ENCODE measurements at places on chromosomes 7 and 10.

GRCh38 chr10:11328264-11329061 is 283.0 kb downstream of the USP6NL start:
- DNase-seq: no peak

DNA sequence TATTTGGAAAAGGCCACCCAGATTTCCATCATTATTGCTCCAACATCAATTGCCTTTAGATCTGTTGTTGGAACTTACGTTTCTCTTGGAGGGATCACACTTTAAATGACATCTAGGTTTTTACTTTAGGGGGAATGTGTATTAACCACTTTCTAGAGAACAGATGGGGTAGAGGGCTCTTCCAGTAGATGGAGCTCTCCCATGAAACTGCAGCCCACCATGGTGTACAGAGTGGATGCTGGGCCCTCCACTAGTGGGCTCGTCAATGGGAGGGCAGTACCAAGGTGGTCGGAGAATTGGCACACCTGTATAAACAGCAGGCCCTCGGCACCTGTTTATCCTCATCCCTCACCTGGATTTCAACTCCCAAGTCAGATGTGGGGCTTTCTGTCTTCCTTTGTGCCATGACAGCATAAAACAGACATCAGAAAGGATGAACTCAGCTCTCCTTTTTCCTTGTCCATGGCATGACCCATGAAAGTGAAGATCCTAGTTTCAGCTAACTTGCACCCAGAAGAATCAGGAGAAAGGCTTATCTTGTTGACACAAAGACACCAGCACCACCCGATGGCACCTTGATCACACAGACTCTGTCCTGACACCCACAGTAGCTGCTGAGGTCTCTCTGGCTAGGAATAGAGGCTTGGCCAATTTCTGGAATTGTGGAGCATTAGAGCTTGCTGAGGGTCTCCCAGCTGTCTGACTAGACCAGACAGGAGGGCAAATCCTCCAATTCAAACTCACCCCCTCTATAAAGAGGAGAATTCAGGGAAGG is 150.5 kb downstream of the CYP26A1 start:
- no peak for DNase-seq

DNA sequence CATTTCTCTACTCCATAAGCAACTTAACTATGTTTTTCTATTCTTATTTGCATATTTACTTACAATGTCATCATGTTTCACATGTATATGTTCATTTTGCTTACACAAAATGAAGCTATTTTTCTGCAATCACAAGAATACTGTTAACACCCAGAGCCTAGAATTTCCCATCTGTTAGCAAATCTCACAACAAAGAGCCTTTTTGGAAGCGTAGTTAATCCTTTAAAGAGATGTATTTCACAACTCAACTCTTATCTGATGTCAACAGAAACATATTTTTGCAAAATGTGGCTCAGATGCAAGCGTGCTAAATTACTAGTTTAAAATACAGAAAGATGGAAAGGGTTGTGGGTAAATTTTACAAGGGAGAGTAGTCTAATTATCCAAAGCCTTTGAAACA is 110.6 kb upstream of the COL1A2 start:
- DNase-seq: no peak

DNA sequence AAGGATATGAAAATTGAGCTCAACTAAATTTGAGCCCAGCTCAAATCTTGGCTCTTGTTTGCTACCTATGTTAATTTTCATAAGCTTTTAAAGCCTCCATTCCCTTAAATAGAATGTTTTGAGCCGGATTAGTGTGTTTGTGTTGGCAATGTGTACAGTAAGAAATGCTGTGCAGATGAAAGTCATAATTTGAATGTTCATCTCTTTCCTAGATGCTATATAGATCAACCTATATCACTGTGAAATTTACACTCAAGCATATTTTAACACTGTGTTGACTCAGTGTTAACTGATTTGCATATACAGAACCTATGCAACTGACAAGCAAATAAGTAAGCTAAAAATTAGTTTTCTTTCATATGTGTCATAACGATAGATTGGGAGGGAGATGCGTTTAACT is 272.5 kb downstream of the TFEC start:
- no peak for DNase-seq

DNA sequence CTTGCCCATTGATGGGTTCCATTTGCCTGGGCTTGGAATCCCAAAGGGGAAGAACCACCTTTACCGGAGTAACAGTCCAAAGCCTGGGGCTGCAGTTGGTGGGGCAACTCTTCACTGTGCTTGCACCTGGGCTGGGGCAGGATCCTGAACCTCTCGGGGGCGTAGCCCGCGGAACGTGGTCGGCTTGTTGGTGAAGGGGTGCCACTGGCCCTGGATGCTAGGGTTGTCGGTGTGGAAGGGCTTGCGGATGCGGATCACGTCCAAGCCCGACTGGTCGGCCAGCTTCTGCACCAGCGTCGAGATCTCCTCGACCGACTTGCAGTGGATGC is 710 bp downstream of the MRPL43 start:
- no peak for DNase-seq

DNA sequence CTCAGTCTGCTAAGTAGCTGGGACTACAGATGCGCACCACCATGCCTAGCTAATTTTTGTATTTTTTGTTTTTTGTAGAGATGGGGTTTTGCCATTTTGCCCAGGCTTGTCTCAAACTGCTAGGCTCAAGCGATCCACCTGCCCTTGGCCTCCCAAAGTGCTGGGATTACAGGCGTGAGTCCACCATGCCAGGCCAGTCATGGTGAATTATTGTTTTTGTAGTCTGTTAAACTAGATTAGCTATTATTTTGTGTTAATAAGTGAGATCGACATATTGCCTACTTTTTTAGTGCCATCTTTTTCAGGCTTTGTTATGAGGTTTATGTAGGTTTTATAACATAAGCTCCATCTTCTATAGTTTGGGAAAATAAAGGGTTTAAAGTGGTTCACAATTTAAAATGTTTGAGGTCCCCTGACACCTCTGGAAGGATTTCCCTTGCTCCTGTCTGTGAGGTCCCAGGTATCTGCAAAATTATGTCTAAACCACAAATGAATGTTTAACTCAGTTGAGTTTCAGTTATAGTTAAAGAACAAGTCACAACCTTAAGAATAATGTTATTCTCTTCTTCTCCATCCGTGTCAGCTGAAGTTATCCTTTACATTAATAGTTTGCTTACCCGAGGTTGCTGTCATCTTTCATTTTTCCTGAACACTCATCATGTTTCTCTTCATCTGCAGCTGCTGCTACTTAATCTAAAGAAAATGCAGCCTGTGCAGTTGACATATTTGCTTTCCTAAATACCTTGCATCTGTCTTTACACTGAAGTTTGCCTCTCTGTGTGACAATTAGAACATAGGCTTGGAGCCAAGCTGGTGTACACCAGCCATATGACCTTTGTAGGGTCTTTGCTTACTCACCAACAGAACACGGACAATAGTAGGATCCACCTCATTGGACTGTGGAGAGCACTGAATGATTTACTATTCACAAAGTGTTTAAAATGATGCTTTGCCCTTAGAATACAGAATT is 8.9 kb upstream of the VSTM4 start:
- DNase-seq: no peak

- DNase-seq: no peak
Measured at GRCh38 chr7:129187681-129188371, 607 bp upstream of the SMO start.

DNA sequence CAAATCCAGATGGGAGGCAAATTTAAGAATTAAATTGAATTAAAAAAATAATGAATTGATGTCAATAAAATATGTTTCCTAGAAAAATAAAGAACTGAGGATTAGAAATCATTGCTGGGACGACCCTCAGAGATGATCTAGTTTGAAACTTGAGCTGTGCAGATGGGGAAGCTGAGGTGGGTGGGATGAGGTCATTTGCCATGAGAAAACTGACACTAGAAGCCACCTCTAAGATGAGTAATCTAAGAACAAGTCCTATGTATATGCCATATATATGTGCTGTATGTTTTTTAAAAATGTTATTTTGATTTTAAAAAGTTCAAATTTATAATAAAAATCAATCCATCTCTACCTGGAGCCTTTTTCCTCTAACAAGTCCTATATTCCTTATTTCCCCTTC is 135.7 kb downstream of the RSU1 start:
- no peak for DNase-seq

- DNase-seq: no peak
Measured at GRCh38 chr10:74289951-74290350, 138.9 kb downstream of the ADK start.

DNA sequence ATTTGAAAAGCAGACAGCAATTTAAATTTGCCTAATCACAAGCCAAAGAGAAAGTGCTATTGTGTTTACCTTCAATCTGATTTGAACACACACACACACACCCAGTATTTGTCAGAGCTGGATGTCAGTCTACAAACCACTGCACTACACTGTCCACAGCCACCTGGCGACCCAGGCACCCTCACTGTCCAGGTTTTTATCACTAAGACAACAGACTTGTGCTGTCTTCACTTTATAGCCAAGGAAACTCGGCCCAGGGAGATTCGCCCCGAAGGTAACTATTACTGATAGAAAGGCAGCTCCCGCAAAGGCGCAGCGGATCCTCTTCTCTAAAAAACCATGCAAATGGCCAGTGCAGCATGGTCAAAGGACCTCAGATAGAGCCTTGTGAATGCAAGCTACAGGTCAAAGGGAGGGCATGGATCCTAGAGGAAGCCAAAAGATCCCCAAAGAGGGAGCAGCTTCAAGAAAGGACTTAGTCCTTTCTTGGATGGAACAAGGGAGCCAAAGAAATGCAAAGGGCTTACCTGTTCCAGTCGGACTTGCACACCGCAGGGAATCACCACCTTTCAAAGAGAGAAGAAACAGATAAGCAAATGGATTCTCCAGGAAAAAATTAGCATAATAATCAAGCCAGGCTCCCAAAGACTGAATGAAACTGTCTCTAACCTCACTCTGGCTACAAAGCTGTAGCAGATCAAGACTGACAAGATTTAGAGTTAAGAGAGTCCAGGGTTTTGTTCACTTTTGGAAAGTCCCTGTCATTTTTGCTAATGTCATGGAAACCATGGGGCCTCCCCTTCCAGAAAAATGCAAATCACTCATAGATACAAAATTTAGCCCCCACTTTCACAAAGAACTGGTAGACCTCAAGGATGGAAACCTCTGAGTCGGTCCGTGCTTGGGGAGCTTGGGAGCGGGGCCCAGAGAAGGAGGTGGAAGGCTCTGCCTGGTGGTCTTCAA is 101.1 kb downstream of the TNS3 start:
- no peak for DNase-seq

DNA sequence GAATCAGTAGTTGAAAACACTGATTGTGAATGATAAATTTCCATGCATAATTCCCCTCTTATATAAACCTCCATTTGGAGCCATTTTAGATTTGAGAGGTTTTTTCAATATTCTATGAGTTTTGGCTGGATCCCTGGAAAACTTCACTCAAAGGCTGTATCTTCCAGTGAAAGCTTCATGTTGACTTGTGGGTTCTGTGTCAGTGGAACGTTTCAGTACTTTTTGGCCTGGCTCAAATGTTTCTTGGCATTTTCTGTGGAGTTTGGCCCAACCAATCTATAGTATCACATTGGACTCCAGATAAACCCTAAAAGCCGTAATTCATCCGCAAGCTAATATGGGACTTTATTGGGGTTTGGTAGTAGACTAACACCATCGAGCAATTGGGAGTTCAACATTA is 172.6 kb upstream of the PRPS1L1 start:
- DNase-seq: no peak

GRCh38 chr7:43302211-43302711 is 189.8 kb downstream of the HECW1 start:
- DNase-seq: no peak

- no peak for DNase-seq
Measured at GRCh38 chr10:130775311-130775710, 536.2 kb downstream of the TCERG1L start.

DNA sequence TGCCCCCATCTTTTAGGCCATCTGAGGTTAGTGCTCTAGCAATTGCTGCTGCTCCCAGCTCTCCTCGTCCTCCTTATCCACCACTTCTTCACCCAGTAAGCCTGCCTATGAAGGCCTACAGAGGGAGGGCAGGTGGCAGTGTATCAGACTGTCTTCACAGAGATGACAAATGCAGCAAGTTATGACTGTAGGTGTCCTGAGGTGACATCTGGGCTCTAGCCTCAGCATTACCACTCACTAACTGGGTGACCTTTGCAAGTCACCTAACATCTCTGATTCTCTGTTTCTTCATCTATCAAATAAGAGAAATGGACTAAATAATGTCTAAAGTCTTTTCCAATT is 151.6 kb downstream of the NOC3L start:
- no peak for DNase-seq

All from type B pancreatic cell (in vitro differentiated cells).